ENCODE measurements at places on chromosomes 16 and 17. TPM values are rescaled to one million over a fixed set of nuclear protein-coding genes. Genes with fewer than 3 reads are reported as not detected.

DRC3 gene
- total RNA-seq, result 2.8 TPM

CACNG1 gene
- total RNA-seq, result not detected

BAIAP3 gene
- total RNA-seq, result 0.90 TPM

TMEM204 gene
- not detected for total RNA-seq

MAP2K3 gene
- 194 TPM for total RNA-seq

DCAF7 gene
- total RNA-seq, result 49.8 TPM

TBC1D3I gene
- 0.23 TPM for total RNA-seq

GRAPL gene
- not detected for total RNA-seq

ZNF629 gene
- total RNA-seq, result 17.4 TPM

CENPV gene
- total RNA-seq, result 173 TPM

YPEL3 gene
- 9.6 TPM for total RNA-seq

MARVELD3 gene
- total RNA-seq, result 0.20 TPM

PGS1 gene
- total RNA-seq, result 20.0 TPM

GP1BA gene
- not detected for total RNA-seq

ASPHD1 gene
- 30.1 TPM for total RNA-seq

FBXL16 gene
- 3.1 TPM for total RNA-seq

DVL2 gene
- 26.1 TPM for total RNA-seq

DPEP3 gene
- total RNA-seq, result not detected

MLST8 gene
- 52.7 TPM for total RNA-seq

GPR179 gene
- 0.05 TPM for total RNA-seq

SNTB2 gene
- 7.0 TPM for total RNA-seq

FGF11 gene
- total RNA-seq, result 1.3 TPM
